Hematopoietic multipotent progenitor cell treated with erythropoietin and hydrocortisone succinate and interleukin-3 and kit ligand, for 8 days (in vitro differentiated cells): ENCODE measurements at places on chromosomes 7 and 10.

DNA sequence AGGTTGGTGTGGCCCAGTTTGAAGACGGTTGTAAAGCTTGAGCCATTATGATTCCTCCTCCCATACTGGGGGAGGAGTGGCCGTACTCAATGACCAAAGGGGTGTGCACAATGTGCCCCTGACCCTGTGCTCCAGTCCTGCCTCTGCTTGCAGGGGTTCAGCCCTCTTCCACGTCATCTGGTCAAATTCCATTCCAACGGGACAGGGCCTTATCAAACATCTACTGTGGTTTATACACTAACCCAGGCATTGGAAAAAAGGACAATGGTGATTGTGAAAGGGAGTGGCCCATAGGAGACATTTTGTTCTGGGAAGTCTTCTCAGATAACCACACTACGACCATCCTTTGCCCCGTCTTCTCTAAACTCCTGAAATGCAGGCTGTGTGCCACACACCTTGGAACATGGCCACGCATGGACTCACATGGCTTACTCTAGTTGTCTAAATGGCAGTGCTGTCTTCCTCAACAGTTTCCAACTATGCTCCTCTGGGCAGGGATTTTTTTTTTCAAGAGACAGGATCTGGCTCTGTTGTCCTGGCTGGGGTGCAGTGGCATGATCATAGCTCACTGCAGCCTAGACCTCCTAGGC is 103.0 kb downstream of the JCAD start:
- DNase-seq, result no peak

DNA sequence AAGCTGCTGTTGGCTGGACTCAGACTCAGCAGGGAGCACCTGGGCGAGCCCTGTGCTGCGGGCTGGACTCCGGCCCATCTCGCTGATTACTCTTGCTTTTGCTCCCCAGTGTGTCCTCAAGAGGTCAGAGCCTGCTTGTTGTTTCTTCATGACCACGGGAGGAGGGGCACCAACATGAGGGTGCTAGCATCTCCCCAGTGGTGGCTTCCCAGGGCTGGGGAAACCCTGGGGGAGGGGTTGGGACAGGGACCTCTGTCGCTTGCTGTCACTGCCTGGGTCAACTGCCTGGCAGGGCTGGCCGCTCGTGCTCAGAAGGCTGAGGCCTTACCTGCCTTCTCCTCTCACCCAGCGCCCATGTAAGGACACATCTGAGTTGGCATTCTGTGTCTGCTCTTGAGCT is 152.3 kb upstream of the SHH start:
- no peak for DNase-seq

GRCh38 chr10:55782181-55782580 is 578.9 kb downstream of the ZWINT start:
- no peak for DNase-seq

- no peak for DNase-seq
These were observed 109.3 kb upstream of the NANOS1 start for GRCh38 chr10:118920206-118920605.

DNA sequence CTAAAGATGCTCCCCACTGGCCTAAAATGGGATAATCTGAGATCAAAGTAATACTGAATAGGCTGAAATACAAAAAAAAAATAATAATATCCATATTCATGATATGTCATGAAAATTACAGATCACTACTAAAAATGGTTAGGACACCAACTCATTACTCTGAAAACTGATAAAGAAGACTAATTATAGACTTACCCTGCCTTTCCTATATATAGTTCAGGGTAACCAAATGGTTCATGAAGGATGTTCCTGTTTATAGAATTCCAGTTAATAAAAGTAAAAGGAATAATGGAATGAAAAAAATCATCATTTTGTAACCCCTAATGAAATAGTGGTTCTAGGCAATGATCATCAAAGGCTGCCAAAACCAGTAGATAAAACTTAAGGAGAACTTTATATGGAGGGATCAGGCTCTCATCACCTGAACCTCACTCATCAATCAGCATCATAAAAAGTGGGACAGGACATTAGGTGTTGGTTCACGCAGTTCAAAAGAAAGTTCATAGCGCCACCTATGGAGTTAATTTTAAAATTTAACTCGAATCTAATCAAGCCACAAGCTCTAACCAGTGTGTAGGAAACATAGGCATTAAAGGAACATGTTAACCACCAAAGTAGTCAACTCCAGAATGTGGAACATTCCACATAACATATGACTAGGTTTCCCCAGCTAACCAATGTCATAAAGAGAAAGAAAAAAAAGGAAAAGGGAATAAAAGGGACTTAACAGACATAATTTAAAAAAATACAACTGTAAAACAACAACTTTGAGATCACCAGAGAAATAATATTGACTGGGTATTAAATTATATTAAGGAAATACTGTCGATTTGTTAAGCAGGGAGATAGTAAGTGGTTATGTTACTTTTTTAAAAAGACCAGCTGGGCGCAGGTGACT is 35.7 kb downstream of the P4HA1 start:
- DNase-seq, result peak; percentile 64

DNA sequence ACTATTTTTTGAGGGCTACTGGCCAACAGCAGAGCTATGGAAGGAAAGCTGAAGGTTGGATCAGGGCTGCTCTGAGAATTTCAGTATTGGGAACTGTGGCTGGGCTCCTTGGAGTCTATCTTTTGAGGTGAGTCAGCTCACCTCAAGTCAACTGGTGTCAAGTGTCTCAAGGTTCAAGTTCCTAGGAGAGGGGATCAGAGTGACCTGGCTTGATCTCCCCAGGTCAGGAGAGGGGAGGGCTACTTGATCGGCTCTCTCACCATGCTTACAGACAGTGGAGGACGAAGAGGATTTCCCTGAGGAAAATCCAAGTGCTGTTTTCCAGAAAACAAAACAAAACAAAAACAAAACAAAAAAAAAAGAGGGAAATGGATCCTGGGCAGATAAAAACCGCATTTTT is 132.8 kb downstream of the CACNB2 start:
- no peak for DNase-seq

GRCh38 chr7:132685277-132685676 is 109.0 kb upstream of the PLXNA4 start:
- DNase-seq, result no peak

- DNase-seq, result no peak
These were observed 37.4 kb downstream of the AVL9 start for GRCh38 chr7:32532716-32533115.

DNA sequence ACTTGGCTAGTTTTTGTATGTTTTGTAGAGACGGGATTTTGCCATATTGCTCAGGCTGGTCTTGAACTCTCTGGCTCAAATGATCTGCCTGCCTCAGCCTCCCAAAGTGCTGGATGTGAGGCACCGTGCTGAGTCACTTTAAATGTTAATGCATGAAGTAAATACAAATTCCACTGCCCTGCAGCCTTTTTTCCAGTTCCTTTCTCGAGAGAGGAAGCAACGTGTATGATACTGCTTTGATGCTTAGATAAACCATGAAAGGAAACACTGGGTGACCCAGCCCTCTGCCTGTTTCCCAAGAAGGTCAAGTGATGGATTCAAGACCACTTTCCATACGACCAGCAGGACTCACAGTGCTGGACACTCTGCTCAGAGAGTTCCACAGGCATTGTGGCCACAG is 11.3 kb upstream of the MRPS24 start:
- no peak for DNase-seq

- no peak for DNase-seq
These were observed 80.1 kb downstream of the ANKRD26 start for GRCh38 chr10:27020243-27020642.

DNA sequence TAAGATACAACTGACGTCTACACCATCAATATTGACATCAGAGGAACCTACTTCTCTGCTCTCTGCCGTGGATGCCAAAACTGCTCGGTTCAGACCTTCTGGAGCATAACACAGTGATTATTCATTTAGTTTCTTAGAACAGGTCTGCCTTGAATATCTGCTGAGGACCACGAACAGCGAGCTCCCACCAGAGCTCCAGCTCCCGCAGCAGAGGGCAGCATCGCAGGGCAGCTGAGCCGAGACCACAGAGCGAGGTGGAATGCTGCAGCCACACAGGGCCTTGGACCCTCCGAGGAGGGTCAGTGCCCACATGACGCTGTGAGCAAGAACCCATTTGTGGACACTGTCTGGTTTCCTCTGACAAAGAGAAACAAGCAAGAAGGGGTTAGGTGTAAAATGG is 6.8 kb downstream of the VIPR2 start:
- DNase-seq, result no peak

DNA sequence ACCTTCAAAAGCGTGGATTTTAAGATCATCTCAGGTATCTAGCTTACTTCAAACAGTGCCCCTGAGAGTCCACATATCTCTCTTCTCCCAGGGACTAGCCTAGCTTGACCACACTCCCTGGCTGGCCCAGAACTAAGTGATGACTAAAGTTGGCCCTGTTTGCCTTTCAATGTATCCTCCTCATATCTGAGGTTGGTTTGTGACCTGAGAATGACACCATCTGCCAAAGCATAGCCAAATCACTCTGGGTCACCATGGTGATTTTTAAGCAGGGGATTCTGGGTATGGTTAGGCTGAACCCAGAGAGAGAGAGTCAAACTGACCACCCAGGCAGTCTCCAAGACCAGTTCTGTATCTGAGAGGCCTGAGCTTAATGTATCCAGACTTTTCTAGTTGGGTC is 16.2 kb downstream of the CNNM1 start:
- no peak for DNase-seq

DNA sequence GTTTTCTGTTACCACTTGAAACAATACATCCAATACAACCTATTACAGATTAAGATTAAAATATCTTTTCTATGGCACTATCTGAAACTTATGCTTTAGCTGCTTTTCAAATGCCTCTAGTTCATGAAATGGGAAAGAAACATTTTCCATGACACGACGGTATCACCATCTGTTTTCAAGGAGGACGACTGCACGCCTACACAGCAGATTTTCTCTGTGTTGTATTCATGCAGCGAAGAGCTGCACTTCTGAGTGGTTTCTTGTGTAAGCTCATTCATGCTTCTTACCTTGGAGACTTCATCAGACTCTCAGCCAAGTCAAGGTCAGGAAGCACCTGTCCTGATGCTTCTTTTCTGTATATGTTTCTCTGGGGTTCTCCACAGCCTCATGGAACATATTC is 179.2 kb downstream of the DYNC1I1 start:
- no peak for DNase-seq

DNA sequence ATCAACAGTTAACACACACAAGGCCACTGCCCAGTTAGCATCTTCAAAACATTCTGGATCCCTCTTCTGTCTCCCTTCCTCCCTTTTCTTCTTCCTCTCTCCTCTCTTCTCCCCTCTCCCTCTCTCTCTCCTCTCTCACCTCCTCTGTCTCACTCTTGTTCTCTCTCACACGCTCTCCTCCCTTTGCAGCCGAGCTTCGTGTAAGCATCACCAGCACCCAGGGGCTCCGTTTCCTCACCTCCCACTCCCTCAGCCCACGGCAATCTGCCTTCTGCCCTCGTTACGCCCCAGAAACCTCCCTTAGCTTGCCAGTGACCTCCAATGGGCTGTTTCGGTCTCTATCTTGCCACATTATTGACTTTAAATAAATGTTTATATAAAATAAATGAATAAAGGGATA is 147.4 kb downstream of the TEX36 start:
- DNase-seq, result no peak

GRCh38 chr10:48253970-48254657 is 20.4 kb downstream of the FRMPD2 start:
- DNase-seq, result no peak

- no peak for DNase-seq
These were observed 381.9 kb upstream of the SEMA3C start for GRCh38 chr7:81300753-81301152.

GRCh38 chr10:122740640-122741039 is 41.0 kb upstream of the C10orf120 start:
- DNase-seq, result no peak

DNA sequence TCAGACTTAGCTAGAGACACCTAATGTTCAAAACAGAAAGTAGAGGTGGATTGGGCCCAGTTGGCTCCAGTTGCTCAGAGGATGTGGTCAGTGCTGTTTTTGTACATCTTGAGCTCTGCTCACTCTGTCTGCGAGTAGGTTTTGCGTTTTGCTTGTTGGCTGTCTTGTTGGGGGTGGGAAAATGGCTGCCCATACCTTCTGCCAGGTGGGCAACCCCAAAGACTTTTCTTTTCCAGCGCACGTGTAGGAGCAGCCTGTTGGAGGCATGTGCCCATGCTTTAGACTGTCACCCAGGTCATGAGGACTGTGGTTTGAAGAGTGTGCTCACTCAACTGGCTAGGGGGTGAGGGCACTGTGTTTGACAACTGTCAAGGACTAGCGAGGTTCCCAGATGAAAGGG is 73.9 kb downstream of the KAT6B start:
- DNase-seq, result no peak

- peak; percentile 15 for DNase-seq
These were observed 205.4 kb downstream of the FANK1 start for GRCh38 chr10:126101736-126102135.

DNA sequence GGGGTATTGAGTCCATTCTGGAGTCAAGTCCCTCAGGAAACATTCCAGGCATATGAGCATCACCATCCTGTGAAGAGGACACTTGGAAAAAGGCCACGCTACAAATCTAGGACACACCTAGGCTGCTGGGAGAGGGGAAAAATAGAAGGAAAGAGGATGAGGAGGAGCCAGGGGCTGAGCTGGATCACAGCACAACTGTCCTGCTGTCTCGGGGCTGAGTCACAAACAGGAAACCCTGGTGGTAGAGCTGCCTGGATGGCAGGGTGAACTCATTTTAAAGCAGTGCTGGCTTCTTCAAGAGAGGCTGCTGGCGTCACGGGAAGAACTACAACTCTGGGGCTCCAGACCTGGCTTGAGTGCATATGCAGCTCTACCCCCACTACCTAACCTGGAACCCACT is 151.5 kb downstream of the RNF216 start:
- DNase-seq, result no peak

DNA sequence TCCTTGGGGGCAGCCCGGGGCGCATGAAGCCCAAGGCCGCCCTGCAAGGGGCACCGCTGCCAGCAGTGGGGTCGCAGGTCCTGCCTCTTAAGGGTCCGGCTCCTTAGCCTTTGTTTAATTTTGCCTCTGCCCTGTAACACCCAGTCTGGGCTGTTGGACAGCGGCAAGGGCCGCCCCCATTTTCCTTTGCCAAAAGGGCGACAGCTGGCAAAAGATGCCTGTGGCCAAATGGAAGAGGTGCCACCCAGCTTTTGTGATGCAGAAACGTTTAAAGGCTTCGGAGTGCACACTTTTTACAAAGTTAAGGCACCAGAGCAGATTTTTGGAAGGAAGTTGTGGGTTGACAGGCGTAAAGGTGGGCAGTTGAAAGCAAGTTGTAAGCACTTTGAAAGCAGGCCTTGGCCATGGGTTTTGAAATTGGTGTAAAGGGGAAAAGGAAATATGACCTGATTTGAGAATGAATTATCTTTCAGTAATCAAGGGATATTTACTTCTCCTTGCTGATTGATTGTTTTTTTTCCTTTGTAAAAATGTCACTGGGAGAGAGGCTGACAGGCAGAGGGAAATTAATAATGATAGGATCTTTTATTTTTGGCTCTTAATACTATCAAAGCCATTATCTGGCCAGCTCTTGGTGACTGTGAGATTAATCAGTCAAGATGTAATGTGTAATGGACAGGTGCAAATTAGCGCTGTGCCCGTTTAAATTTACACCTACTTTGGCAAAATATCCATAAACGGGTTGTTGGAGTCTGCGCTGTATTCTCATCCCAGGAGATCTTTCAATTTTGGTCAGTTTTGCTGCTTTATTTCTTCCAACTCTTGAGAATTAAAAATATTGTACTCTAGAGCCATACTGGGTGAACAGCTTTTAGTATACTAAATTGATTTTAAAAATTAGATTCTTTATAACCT is 1.2 kb downstream of the CASD1 start:
- peak; percentile 61 for DNase-seq

GRCh38 chr7:22231141-22231540 is 125.8 kb downstream of the RAPGEF5 start:
- no peak for DNase-seq

GRCh38 chr7:5437987-5438386 is 14.4 kb upstream of the TNRC18 start:
- no peak for DNase-seq

GRCh38 chr7:157525491-157525915 is 188.7 kb downstream of the DNAJB6 start:
- peak; percentile 18 for DNase-seq
